Natural killer cell treated with Interleukin-12 subunit alpha and Interleukin-12 subunit beta and Interleukin-15 and Interleukin-18, amount 100 ng/mL, for 72 hours (primary cell): ENCODE measurements at places on chromosomes 3 and 15. TPM values are rescaled to one million over a fixed set of nuclear protein-coding genes. Genes with fewer than 3 reads are reported as not detected.
A peak's percentile ranks its signal among the peaks of the same experiment; 100 is the strongest.

The ROPN1 gene
- not detected for total RNA-seq

The FSD2 gene
- total RNA-seq = not detected

DNA sequence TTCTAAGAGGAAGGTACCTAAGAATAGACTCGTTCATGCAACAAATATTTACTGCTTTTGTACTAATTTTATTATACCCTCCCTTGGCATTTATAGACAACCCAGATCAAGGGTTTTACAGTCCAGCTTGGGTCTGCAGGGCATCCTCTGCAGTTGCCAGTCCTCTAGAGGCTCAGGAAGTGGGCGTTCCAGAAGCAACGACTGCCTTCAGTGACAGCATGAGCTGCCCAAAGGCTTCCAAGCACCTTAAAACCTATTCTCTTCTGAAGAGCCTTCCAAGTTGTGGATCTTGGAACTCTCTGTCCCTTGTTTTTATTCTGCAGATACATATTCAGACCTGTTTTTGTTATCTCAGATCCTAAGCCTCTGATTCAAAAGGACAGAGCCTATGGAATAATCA, 95.6 kb downstream of the RAD18 start:
- no peak overlapping the region for H3K27ac ChIP-seq
- no peak overlapping the region for H3K4me3 ChIP-seq
- H3K36me3 ChIP-seq = no peaks in the 10 kb centered on the region
- no peaks in the 10 kb centered on the region for H3K4me1 ChIP-seq

The CHST13 gene
- total RNA-seq = not detected

- H3K4me1 ChIP-seq = no peaks in the 10 kb centered on the region
- peaks cover 6% of the 10 kb centered on the region for H3K27me3 ChIP-seq
- no peak overlapping the region for H3K4me3 ChIP-seq
- no peak overlapping the region for H3K27ac ChIP-seq
These were observed 23.6 kb upstream of the OSBPL11 start for GRCh38 chr3:125618851-125619250.

GRCh38 chr15:22944651-22945050, 35.5 kb downstream of the CYFIP1 start:
- DNase-seq = peak; percentile 42
- H3K4me1 ChIP-seq = peaks cover 11% of the 10 kb centered on the region
- H3K36me3 ChIP-seq = no peaks in the 10 kb centered on the region
- no peak overlapping the region for H3K27ac ChIP-seq

GRCh38 chr3:142028243-142028777, 121.0 kb downstream of the TFDP2 start:
- H3K27me3 ChIP-seq = no peaks in the 10 kb centered on the region
- H3K4me3 ChIP-seq = peak overlapping the region; percentile 87
- no peak for DNase-seq
- H3K36me3 ChIP-seq = no peaks in the 10 kb centered on the region

GRCh38 chr3:115804200-115804599, 180.9 kb downstream of the GAP43 start:
- H3K27me3 ChIP-seq = peaks cover 39% of the 10 kb centered on the region
- no peaks in the 10 kb centered on the region for H3K36me3 ChIP-seq
- H3K4me1 ChIP-seq = no peaks in the 10 kb centered on the region
- H3K4me3 ChIP-seq = no peak overlapping the region
- no peak overlapping the region for H3K27ac ChIP-seq

The MEX3B gene
- total RNA-seq = 0.67 TPM

The ENTPD3 gene
- total RNA-seq = not detected

DNA sequence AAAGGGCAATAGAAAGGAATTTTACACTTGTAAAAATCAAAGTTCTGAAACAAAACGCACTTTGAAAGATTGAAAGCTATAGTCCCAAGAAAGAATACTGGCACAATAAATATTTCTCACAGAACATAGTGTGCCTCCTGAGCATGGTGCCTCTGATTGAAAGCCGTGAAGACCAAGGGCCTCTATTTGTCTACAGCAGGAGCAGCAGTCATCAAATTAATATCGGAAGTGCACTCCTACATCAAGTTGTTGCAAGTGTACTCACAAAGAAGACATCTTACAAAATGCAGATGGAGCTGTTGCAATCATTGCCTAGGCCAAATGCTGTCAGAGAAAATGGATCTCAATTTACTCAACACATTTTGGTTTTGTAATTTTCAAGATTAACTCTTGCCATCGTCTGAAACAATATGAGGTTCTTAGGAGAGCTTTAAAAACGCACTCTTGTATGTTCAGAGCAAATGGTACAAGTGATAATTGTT, 9.2 kb upstream of the WDR49 start:
- H3K4me3 ChIP-seq = no peak overlapping the region
- no peaks in the 10 kb centered on the region for H3K4me1 ChIP-seq
- no peak overlapping the region for H3K27ac ChIP-seq
- H3K36me3 ChIP-seq = no peaks in the 10 kb centered on the region
- peaks cover 12% of the 10 kb centered on the region for H3K27me3 ChIP-seq

- H3K4me1 ChIP-seq = peaks cover 56% of the 10 kb centered on the region
- H3K4me3 ChIP-seq = peak overlapping the region; percentile 95
- no peaks in the 10 kb centered on the region for H3K27me3 ChIP-seq
- DNase-seq = peak; percentile 73
These were observed 525 bp downstream of the SETD2 start for GRCh38 chr3:47163169-47164006.
